Left renal pelvis (tissue), 4 donors: ENCODE measurements at places on chromosomes 12 and 14. TPM values are rescaled to one million over a fixed set of nuclear protein-coding genes. Genes with fewer than 3 reads are reported as not detected.

DNA sequence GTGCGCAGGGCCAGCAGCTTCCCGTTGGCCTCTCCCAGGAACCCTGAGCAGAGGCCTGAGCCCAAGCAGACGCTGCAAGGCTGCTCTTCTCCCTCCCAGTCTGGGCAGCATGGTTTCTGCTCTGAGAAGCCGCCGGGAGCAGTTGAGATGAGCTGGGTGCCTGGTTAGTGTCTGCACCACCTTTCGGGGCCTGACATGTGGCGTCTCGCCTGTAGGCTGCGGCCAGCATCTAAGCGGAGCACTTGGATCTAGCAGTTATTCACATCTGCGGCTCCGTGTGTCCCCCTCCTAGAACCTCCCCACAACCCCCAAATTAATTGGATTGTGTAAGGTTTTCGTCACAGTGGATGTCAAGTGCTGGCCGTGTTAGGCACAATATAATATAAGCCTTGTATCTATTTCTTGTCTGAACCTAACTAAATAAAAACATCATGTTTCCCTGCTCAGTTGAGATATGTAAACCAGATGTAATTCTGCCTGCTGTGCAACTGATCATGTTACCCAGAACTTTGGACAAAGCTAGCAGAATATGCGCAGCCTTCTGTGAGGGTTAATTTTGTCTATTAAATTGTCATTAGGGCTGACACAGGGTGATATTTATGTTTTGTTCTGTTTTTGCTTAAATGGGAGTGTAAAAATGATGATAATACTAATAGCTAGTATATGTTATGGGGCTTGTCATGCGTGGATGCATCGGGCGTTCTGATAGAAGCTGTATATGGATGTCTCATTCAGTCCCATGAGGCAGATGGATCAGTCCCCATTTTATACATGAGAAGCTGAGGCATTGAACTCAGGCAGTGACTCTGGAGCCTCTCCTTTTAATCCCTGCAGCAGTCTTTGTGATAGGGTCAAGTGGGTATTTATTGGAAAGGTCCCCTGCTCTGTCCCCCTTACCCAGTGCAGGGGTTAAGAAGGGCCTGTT is 45.8 kb downstream of the ELK3 start:
- no peak for DNase-seq

The RABGGTA gene
- polyA plus RNA-seq, result 19.6 TPM

DNA sequence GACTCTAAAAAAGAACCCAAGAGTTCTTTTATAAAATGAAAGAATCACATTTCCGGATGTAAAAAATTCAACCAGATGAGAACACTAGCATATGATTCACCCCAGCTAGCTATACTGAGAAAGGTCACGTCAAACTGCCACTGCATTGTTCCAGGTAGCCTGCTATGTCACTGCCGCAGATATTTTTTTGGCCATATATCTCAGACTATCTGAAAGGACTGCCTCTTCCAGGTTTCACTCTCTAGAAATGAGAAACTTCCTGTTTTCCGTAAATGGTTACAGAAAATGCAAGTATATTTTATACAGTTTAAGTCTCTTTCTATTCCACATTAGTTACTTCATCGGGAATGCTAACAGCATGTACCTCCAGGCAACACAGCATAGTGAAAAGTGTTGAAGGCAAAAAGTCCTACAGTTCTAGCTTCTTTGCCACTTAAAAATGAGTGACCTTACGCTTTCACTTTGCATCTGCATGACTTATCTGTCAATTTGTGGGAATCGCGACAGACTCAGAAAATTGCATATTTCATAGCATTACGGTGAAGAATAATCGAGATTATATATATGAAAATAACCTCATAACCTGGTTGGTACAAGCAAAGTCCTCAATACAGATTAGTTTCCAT is 105.2 kb downstream of the MED13L start:
- no peak for DNase-seq

- no peak for DNase-seq
Measured at GRCh38 chr12:31326736-31327659, 1.0 kb upstream of the SINHCAF start.

GRCh38 chr12:115946867-115947695 is 330.4 kb downstream of the MED13L start:
- no peak for DNase-seq

DNA sequence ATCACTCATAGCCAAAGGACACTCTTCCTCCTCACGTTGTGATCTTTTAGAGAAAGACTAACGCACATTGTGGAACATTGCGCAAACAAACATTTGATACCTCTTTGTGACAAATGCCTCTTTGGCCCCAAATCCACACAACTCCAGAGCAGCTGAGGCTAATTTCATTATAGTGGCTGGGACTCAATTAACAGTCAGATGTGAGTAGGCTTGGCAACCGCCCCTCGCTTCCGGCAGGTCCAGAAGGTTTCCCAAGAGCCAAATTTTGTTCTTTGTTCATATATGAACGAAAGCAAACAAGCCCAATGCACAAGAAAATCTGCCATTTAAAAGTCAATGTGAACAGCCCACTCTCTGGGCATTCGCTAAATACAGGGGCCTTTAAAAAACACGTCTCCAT is 273.9 kb downstream of the GLT1D1 start:
- DNase-seq, result no peak

The L2HGDH gene
- 11.0 TPM for polyA plus RNA-seq

DNA sequence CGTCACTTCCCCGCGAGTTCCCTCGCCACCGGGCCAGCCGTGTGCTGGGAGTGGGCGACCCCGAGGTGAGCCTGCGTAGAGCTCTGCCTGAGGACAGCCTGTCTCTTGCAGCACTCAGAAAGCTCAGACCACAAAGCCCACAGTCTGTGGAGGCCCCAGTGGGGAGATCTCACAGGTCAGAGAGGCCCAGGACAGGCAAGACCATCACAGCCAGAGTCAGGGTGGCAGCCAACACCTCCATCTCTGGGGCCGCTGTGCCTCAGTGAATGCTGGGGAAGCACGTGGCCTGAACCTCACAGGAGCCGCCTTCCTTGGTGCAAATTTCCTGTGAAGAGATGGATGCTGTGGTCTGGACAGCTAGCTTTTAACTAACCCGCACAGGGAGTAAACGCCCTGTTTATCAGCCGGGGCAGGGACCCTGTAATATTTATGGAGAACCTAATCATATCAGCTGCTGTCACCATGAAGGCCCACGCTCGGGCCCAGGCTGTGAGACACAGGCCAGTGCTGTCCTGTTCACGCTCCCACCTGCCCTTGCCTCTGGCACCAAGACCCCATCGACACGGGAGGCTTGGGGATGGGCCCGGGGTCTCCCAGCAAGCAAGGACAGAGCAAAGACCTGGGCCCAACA is 56.9 kb downstream of the CDC42BPB start:
- no peak for DNase-seq

The TBX3 gene
- 89.3 TPM for polyA plus RNA-seq

The TMTC1 gene
- polyA plus RNA-seq, result 91.3 TPM

- DNase-seq, result no peak
Measured at GRCh38 chr12:114682785-114683708, 928 bp downstream of the TBX3 start.

- no peak for DNase-seq
Measured at GRCh38 chr12:110224379-110225304, 56.4 kb upstream of the ATP2A2 start.

- no peak for DNase-seq
Measured at GRCh38 chr14:63745858-63746425, 18.1 kb upstream of the SGPP1 start.

DNA sequence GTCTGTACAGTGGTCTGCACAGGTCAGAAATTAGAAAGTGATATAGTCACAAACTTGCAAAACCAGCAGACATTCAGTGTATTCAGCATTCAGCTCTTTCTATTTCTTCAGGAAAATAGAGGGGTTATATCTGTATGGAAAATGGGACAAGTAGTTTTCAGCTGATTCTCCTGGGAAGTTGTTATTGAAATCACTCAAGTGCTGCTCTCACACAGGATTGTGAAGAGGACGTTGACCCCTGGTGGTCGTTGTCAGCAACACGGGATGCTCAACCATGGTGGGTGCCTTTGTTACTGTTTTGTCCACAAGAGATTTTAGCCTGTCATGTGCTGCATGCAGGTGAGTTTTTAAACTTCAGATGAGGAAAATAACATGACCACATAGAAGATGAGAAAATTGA is 981.8 kb downstream of the TMEM121 start:
- DNase-seq, result no peak

The DIO2 gene
- polyA plus RNA-seq, result 0.55 TPM

The SSTR1 gene
- 1.6 TPM for polyA plus RNA-seq

The MYF5 gene
- not detected for polyA plus RNA-seq

GRCh38 chr12:23906329-23906728 is 43.1 kb downstream of the SOX5 start:
- DNase-seq, result no peak

DNA sequence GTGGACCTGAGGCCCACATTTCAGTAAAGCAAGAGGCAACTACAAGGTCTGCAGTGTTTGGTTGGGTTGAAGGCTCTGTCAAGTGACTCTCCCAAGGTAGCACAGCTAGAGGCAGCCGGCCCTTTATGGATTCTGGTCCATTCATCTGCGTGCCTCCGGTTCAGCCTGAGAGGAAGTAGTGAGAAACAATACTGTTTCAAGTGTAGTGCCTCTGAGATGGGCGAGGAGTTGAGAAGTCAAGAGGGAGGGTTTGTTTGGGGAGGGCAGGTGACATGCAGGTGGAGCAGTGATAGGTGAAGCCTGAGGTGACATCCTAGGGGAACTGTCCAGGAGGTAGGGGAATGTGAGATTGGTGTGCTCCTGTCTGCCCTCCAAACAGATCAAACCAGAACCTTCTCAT is 933.5 kb downstream of the VRK1 start:
- no peak for DNase-seq

DNA sequence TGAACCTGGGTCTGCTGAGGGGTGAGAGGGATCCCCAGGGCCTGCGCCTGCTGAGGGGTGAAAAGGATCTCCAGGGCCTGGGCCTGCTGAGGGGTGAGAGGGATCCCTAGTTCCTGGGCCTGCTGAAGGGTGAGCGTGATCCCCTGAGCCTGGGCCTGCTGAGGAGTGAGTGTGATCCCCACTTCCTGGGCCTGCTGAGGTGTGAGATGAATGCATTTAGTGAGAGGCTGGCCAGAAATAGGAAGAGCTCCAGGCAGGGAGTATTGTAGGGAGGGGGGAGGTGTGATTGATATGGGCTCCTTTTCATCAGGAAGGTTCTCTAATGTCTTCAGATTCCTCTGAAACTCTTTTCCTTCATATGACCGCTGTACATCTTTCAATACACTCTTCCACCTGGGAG is 43.0 kb downstream of the FAM186A start:
- DNase-seq, result no peak

DNA sequence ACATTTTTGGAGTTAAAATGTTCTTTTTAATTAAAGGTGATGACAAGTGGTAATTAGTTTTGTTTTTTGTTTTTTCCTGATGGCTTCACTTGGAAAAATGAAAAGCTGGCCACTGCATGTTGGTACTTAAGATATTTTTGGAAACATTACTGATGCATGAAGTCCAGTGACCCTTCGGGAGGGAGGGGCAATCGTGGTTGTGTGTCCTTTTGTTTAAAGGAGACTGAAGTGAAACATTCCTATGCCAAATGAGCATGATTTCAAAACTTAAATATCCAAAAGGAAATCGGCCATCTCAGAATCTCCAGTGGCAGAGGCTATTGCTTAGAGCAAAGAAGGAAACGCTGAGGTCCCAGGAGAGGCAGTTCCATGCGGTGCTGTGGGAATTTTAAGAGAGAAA is 20.1 kb downstream of the LTBP2 start:
- DNase-seq, result no peak

GRCh38 chr14:44453433-44454171 is 53.5 kb downstream of the FSCB start:
- DNase-seq, result no peak

DNA sequence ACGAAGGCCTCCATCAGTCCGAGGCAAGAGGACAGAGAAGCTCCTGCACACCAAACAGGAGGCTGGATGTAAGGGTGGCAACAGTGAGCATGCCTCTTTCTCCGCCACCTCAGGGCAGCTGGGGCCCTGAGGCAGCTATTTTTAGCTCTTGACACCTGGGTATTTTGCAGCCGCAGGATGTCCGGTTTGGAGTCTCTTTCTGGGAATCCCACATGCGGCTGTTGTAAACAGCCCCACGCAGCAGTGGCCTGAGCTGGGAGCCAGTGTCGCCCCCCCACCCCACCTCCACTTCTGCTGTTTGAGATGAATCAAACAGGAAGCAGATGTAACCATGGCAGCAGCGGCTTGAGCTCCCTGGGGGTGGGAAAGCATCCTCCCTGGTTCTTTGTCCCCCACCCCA is 11.7 kb downstream of the HDAC7 start:
- DNase-seq, result no peak

The GDF3 gene
- polyA plus RNA-seq, result 0.89 TPM

DNA sequence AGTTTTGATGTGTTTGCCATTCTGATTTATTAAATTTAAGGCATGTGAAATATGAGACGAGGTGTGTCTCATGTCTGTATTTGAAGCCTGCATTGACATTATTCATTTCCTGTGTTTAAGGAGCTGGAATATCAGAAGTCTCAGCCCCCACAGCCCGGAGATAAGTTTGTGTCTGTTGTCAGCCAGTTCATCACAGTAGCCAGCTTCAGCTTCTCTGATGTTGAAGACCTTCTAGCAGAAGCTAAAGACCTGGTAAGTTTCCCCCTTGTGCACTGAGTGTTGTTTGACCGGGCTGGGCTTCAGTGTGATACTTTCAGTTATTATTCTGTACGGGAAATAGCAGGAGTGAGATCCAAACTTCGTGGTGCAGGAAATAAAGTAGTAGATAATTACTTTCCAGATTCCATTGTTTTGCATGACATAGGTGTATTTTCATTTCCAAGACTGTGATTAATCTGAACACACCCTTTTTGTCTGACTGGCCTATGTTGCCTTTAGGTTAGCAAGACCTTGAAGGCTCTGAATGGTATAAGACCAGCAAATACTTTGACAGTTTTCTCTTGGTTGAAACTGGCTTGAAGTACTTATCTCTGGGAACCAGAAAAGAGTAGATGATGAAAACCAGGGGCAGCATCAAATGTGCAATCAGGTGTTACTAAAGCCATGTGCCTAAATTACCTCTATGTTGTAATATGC is 101.5 kb downstream of the GPR135 start:
- no peak for DNase-seq

DNA sequence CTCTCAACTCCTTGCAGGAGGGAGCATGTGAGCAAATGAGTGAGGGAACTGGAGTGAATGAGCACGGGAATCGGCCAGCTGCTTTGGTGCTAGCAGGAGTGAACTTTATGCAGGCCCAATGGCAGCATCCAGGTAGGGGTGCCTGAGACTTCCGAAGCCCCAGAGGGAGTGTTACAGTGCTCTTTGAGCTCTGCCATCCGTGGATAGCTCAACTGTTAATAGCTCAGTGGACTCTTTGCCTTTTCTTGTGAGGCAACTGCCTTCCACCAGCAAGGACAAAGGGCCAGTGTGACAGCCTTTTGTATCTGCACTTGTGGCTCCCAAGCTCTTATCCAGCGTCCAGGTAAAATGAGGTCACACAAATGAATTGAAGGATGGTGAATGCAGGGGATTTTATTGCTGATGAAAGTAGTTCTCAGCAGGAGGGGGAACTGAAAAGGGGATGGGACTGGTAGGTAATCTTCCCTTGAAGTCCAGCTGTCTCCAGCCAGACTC is 12.9 kb downstream of the CREBL2 start:
- no peak for DNase-seq
